ENCODE measurements at places on chromosomes 7 and 10.

- DNase-seq: no peak
Measured at GRCh38 chr10:31456468-31456867, 137.5 kb downstream of the ZEB1 start.

DNA sequence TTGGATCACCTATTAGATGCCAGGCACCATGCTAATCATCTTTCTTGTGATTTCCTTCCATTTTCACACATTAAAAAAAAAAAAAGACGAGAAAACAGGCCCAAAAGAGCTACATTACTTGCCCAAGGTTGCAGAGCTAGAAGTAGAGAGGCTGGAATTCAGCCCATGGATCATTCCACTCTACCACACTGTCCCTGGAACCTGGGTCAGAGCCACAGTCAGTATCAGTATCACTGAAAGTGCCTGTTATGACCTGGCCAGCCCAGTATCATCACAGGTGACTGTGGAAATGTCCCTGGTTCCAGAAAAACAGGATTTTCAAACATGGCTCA is 3.3 kb upstream of the FLNC start:
- no peak for DNase-seq

- no peak for DNase-seq
Measured at GRCh38 chr10:3255075-3255474, 82.5 kb upstream of the PITRM1 start.

GRCh38 chr10:124003070-124003419 is 90.4 kb downstream of the CHST15 start:
- no peak for DNase-seq

DNA sequence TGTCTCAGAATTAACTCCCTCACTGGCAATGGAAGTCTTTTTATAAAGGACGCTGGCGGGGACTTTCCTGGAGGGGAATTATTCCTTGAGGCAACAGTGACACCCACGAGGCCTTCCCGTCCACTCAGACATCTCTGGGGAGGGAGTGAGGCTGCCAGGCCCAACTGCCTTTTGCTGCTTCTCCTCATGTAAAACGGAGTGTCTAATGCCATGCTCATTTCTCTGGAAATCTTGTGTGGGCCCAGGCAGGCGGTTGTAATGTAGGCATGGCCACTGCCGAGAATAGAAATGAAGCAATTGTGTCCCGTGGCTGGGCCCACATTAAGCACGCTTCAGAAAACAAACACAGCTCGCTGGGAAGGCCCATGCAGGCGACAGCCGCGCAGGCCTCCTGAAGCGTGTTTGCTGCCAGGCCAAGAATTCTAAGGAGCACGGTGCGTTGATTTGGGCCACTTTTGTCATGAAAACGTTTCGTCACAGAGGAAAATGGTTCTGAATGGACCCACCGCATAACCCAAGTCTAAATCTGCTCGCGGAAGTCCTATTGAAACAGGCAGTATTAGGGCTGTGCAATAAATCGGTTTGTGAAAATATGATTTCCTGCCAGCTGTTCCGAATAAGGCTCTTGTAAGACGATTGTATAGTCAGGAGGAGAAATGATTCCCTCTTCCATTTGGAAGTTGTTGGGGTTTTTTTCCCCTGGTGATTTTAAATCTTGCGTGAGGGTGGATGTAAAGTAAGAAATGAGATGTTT is 104.2 kb upstream of the CHST15 start:
- no peak for DNase-seq
